Suppressor macrophage treated with lipopolysaccharide for 1 hour (primary cell): ENCODE measurements at places on chromosomes 5 and 9.
A peak's percentile ranks its signal among the peaks of the same experiment; 100 is the strongest.

DNA sequence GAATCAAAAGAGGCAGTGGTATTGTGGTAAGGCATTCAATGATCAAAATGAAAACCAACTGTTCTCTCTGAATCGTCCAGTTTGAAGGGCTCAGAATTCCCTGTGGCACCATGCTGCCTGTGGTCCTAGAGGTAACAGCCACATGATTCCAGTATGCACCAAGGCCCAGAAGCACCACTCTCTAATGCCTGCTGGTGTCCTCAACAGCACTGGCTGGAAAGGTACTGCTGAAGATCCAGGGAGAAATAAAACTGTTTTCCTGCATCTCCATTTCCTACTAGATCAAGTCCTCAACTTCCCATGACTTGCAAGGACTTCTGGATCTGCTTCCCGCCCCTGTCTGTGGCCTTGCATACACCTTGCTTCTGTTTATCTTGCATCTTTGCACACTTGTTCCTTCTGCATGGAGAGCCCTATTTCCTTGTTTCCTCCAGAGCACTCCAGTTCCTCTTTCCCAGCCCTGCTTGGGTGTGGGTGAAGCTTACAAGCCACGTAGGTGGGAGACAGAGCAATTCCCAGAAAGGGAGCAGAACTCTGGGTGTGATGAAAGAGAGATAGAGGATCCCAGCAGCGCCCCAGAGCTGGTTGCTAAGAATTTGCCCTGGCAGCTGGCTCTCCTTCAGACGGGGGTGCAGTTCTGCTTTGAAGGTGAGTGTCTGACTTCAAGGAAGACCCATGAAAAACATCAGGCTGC lies 41.0 kb upstream of the EQTN start:
- peak; percentile 94 for DNase-seq

DNA sequence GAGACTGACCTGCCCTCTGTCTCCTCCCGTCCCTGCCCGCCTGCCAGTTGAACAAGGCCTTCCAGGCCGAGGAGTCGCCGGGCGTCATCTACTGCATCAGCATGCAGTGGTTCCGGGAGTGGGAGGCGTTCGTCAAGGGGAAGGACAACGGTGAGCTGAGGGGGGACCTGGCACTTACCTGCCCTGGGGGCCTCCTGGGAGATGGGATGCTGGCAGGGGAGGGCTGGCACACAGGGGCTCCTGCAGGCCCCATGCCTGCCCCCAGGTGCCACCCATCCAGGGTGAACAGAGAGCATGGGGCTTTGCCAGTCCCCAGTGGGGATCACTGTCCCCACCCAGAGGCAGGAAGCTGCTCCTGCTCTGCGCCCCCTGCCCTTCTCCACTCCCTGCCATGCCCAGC lies 43.0 kb downstream of the USP20 start:
- DNase-seq = no peak

GRCh38 chr5:94674490-94675382 lies 56.3 kb downstream of the SLF1 start:
- DNase-seq = no peak

DNA sequence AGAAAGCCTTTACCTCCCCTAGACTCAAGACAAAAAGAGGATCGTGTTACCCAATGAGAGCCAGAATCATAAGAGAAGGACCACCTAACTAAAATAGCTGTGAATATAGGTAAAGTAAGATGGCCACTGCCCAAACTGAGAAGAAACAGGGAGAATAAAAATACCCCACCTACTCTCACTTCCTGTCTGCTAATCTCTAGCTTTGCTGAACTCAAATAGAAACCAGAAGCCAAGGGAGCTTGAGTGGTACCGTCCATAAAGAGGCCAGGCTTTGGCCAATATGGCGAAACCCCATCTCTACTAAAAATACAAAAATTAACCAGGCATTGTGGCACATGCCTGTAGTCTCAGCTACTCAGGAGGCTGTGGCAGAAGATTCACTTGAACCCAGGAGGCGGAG lies 123.0 kb upstream of the FST start:
- no peak for DNase-seq

DNA sequence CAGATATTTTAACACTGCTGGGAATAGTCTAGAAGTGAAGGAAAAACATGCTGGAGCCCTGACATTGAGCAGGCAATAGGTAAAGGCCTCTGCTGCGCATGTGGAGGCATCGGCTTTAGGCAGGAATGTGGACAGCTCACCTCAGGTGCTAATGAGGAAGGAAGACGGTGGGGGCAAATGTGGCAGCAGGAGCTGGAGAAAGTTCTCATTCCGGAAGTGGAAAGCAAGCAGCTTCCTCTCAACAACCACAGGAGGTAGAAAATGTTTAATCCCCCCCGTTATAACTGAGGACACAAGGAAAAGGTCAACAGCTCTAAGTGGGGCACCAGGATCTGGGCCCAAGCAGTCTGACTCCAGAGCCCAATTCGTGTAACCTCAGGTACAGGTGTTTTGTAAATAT lies 7.6 kb upstream of the RPS14 start:
- no peak for DNase-seq

- DNase-seq = no peak
Measured at GRCh38 chr5:91110686-91111085, 272.4 kb downstream of the ARRDC3 start.

DNA sequence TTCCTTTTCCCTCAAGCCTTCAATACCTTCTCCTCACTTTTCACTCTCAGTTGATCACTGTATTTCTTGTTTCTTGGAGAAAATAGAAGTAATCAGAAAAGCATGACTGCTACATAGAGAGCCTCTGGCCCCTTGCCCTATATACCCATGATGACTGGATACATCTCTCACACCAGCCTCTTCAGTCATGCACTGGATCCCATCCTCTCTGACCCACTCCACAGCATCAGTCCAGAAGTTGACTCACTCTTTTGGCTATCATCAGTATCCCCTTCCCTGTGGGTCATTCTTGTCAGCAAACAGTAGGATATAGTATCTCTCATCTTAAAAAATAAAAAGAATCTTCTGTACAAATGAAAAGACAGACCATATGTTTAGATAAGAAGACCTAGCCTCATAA lies 32.9 kb downstream of the PTCD2 start:
- peak; percentile 27 for DNase-seq

DNA sequence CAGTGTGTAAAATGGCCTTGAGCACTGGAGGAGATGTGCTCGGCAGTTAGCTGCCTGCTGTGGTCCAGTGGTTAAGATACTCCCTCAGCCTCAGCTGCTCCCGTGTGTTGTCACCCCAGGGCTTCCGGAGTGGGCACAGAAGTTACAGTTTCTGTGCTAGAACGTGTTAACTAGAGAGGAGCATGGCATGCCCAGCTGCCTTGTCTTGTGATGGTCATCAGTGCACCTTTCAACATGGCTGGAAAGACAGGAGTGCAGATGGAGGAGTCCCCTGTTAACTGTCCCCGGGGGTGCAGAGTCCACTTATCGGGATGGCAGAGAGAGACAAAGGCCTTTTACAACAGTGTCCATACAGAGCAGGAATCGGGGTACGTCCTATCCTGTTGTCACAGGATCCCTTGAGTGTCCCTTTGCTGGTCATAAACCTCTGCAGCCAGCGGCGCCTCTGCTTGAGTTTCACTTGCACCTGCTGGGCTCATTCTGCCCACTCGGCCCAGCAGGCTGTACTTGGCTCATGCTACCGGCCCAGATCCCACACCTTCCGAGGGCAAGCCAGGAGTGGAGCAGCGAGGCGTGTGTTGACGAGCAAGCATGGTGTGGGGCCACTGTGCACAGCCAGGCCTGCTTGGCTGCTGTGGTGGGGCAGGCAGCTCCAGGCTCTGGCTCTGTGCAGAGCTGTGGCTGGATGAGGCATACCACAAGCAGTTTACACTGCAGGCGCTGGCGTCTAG lies 112.6 kb downstream of the EHMT1 start:
- no peak for DNase-seq

DNA sequence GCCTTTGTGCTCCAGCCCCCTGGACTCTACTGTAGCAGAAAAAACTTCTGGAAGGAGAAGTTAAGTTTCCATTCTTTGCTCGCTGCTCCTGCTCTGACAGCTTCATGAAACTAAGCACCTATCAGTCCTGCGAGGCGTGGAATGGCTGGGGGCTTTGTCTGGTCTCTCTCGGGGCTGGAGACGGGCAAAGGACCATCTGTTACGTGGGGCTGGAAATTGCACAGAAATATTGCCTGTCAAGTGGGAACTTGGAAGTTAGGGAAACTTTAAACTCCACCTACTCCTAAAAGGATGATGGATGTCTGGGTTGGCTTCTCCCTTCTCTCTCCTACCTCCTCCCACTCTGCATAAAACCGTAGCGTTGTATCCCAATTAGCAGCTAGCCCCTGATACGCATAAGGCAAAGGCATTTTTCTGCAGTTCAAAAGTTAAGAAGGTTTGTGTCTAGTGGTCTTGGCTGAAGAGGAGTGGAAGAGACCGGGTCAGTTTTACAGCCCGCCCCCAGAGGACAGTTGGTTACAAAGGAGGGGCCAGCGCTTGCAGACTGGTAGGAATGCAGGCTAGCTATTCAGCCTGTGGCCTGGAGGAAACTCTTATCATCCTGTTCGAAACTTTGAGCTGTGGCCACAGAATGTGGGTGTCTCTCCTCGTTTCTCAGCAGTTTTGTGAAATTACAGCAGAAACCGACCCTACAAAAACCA lies 1.3 kb downstream of the FBXL7 start:
- DNase-seq = no peak

DNA sequence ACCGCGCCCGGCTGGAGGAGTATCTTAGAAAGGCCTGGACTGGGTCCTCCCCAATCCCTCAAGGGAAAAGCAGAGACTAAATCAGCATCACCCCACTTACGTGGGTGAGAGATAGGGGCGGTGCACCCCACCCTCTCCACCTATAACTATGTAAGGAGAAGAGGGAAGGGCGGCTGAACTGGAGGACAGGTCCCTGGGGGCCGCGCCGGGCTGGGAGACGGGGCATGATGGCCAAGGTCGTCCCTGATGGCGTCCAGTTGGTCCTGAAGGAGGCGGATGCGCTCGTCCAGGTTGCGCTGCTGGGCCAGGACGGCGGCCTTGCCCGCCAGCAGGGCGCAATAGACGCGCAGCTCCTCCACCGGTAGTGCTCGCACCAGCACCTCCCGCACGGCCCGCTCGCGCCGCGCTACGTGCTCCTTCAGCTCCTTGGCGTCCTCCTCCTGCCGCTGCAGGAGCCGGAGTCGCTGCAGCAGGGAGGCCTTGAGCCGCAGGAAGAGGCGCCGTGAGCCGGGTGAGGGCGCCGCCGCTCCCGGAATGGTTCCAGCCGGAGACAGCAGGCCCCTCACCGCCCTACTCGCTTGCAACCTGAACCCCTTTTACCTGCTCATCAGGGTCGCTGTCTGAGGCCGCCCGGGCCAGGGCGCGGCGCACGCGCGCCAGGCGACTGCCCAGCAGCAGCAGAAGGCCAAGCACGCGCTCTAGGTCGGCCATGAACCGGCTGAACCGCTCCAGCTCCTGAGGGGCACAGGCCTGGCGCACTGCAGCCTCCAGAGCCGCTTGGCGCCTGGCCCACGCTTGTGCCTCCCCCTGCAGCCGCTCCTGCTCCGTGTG lies 7.6 kb downstream of the SHROOM1 start:
- DNase-seq = no peak

DNA sequence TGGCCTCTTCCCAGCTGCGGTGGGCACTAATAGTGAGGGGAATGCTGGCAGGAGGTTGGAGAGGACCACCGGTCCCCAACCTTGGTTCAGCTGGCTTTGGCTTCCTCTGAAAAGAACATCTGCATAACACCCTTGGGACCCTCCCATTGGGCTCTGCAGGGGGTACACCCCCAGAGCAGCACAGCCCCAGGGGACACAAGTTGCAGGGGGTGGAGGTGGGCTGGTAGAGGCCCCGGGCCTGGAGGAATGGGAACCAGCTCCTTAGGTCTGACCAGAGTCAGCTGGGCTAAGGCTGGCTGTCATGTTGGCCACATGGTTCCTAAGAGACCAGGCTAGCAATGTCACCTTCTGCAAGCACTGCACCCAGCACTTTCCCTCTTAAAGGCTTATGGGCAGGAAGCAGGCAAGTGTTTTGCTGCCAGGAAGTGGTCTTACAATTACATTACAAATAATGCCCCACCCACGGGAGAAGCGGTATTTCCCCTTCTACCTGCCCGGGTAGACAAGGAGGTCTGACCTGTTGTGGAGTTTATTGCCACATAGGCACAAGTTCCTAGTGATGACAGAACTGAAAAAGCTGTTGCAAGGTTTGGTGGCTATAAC lies 18.1 kb downstream of the GCNT4 start:
- no peak for DNase-seq

- no peak for DNase-seq
Measured at GRCh38 chr5:156134216-156134615, 192.7 kb upstream of the SGCD start.

DNA sequence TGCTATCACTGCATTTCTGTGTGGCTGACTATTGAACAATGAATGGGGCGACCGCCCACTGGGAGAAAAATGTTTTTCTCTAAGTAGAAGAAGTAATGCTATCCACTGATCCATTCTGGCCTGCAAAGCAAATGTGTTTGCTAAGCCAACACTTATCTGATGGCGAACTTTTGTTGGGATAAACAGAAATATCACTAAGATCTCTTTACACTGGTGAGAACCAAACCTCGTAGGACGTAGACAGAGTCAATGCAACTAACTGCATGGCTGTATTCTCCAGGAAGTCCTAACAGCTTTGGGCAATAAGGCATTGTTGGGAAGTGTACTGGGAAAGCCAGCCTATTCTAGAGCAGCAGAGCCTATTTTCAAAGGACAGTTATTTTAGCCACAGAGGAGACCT lies 77.7 kb downstream of the ANKH start:
- DNase-seq = no peak

DNA sequence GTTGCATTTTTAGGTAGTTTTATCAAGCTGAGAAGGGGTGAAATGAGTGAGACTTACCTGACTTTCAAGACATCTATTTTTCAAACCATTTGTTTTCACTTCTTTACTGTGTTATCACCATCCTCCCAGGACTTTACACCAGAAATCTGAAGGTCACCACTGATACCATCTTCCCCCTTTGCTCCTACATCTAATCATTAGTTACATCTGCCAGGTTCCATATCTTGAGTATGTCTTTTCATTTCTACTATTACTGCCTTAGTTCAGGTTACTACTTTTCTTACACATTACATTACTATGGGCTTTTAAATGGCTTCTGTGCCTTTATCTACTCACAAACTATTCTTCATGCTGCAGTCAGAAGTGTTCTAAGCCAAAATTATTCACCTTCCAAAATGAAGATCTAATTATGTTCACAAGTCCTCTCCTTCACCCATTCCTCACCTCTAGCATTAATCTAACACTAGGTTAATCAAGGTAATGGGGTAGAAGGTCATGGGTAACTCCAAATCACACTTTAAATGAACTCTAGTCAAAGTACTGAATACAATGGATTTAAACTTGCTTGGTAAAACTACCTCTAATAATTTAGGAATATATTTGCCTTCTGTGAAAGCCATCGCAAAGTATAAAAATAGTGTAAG lies 2.1 kb upstream of the HSDL2 start:
- no peak for DNase-seq

GRCh38 chr9:19550009-19550408 lies 141.2 kb downstream of the ACER2 start:
- no peak for DNase-seq

- peak; percentile 87 for DNase-seq
Measured at GRCh38 chr5:60287174-60287771, 393.7 kb upstream of the PDE4D start.

- no peak for DNase-seq
Measured at GRCh38 chr5:147686421-147686820, 96.1 kb downstream of the JAKMIP2 start.
